Activated CD4-positive, alpha-beta memory T cell treated with anti-CD3 and anti-CD28 coated beads, Interleukin-2, amount 10 ng/mL, durations not matched to agents 7 days and 5 days (primary cell): ENCODE measurements at places on chromosomes 13 and 19. TPM values are rescaled to one million over a fixed set of nuclear protein-coding genes. Genes with fewer than 3 reads are reported as not detected.

ZNF582 gene
- total RNA-seq, result 1.5 TPM

FXYD3 gene
- not detected for total RNA-seq

BEST2 gene
- total RNA-seq, result not detected

ACTN4 gene
- 534 TPM for total RNA-seq

S1PR4 gene
- 280 TPM for total RNA-seq

CABP5 gene
- not detected for total RNA-seq

KLK10 gene
- not detected for total RNA-seq

FGF22 gene
- not detected for total RNA-seq

PSG2 gene
- not detected for total RNA-seq

HPN gene
- total RNA-seq, result not detected

CDC42EP5 gene
- not detected for total RNA-seq

ZNF430 gene
- total RNA-seq, result 27.0 TPM

SACS gene
- 20.8 TPM for total RNA-seq

SPTBN4 gene
- total RNA-seq, result 0.60 TPM

SLC39A3 gene
- total RNA-seq, result 27.4 TPM

FGF21 gene
- total RNA-seq, result not detected

PGLYRP1 gene
- not detected for total RNA-seq

GPR180 gene
- total RNA-seq, result 8.0 TPM

EFNB2 gene
- 0.13 TPM for total RNA-seq

CEACAM7 gene
- not detected for total RNA-seq

ZNF808 gene
- 42.6 TPM for total RNA-seq

CTXN1 gene
- not detected for total RNA-seq

REXO1 gene
- 47.5 TPM for total RNA-seq

ERFL gene
- total RNA-seq, result 1.7 TPM

KLK3 gene
- total RNA-seq, result not detected

KIR2DL3 gene
- not detected for total RNA-seq

TNFSF9 gene
- total RNA-seq, result 5.8 TPM

IGLON5 gene
- total RNA-seq, result 0.81 TPM

SLITRK1 gene
- not detected for total RNA-seq

LIM2 gene
- total RNA-seq, result not detected

PLIN5 gene
- not detected for total RNA-seq

CGB1 gene
- total RNA-seq, result not detected

ZNF837 gene
- total RNA-seq, result 1.7 TPM

LSR gene
- total RNA-seq, result 13.3 TPM

RGS9BP gene
- 0.40 TPM for total RNA-seq

PRX gene
- total RNA-seq, result 1.1 TPM

ZNF429 gene
- 8.0 TPM for total RNA-seq

CEACAM16 gene
- not detected for total RNA-seq

FCAR gene
- total RNA-seq, result not detected

KLK15 gene
- not detected for total RNA-seq

PCSK4 gene
- 3.6 TPM for total RNA-seq

LILRA6 gene
- total RNA-seq, result 0.65 TPM

KCNN1 gene
- not detected for total RNA-seq

DMPK gene
- 29.5 TPM for total RNA-seq
